ENCODE measurements at places on chromosomes 6 and 20.

DNA sequence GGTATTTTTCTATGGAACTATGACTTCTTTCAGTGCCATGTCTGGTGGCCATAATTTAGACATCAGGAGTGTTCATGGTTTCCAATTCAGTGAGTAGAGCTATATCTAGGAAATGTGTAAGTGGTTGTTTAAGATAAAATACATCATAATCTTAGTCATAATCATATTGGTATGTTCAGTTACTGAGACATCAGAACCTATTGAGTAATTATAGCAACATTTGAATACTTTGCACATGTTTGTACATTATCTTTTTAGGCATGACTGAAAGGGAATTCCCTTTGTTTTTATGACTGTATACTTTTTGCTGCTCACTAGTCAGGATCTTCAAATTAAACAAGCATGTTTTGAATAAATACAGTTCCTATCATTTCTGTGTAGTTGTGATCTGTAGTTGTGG lies 64.0 kb downstream of the STXBP5 start:
- no peak for DNase-seq

DNA sequence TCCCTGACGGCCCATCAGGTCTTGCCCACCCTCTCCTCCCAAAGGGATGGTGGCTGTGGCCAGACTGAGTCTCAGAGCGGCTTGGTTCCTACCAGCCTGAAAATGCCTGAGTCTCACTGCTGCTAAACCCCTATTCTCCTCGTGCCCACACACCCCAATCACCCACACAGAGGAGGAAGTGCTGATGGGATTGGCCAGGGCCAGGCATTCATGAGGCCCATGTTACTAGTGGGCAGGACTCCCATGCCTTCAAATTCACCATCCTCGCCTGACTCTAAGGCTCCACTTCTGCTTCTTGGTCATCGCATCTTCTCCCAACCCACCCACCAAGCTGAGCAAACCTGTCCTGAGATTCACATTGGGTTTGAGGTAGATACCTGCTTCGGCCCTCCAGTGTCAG lies 80.1 kb upstream of the CST7 start:
- no peak for DNase-seq

- DNase-seq = no peak
Observed at GRCh38 chr20:1940581-1940980, 45.4 kb downstream of the SIRPA start.

DNA sequence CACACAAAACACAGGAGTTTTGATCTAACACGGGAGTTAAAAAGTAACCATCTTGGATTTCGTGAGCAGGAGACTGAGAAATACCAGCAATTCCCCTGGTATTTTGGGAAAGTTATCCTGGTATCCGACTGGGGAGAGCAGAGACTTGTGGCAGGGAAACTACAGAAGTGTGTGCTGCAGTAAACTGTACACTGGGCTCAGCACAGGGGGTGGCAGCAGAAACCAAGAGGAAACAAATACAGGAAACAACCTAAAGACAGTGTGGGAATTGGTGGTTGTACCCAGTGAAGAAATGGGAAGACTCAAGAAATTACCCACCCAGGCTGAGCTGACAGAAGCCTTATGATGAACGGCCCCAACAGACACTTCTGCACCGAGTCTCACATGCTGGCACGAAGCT lies 109.8 kb downstream of the CHD6 start:
- DNase-seq = no peak

GRCh38 chr6:146985111-146985510 lies 219.1 kb upstream of the STXBP5 start:
- no peak for DNase-seq

DNA sequence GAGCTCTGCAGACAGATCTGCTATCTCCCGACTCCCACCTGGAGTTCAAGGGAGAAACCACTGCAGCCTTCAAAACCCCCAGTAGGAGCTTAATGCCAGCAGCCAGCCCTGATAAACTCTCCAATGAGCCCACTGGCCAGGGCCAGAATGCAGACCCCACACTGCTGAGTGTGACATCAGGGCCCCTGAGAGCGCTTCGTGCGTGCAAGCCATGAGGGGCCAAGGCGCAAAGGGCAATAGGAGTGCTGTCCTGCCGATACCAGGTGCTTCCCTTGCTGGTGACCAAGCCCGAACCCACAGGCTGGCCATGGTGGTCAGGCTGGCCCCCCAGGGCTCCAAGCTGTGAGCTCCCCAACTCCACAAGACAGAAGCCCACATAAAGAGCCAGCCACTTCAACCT lies 33.2 kb upstream of the CST7 start:
- no peak for DNase-seq

- DNase-seq = no peak
Observed at GRCh38 chr20:7571521-7572055, 368.7 kb downstream of the HAO1 start.

DNA sequence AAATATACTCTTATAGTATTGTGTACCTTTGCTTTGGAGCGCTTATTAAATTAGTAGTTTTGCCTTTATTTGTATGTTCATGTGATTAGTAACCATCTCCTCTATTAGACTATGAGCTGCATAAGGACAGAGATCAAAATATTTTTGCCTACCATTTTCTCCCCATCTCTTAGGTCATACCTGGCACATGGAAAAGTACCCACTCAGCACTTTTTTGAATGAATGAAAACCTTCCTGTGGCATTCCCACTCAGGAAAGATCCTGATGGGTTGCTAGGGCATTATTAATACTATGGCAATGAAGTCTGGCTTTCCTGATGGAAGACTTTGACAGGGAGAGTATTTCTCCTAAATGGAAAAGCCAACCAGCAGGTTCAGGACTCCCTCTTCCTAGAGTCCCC lies 20.3 kb upstream of the CHD6 start:
- DNase-seq = no peak

DNA sequence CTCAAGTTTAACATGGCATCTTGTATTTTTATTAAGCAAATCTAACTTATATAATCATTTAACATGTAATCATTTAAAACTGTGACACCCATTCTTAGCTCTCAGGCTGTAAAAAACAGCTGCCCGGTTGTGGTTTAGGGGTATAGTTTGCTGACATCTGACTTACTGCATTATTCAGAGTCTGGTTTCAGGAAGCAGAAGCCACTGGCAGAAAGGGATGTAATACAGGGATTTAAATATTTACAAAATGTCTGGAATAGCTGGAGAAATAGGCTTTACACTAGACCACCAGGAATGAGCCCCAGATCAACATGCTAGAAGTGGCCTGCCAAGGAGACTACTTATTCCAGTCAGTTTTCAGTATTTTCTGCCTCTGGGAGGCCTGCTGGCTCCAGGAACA lies 421.1 kb downstream of the CD109 start:
- DNase-seq = no peak

- DNase-seq = no peak
Observed at GRCh38 chr6:136737871-136738691, 54.2 kb downstream of the MAP3K5 start.

GRCh38 chr6:165092881-165093595 lies 216.4 kb downstream of the C6orf118 start:
- no peak for DNase-seq

DNA sequence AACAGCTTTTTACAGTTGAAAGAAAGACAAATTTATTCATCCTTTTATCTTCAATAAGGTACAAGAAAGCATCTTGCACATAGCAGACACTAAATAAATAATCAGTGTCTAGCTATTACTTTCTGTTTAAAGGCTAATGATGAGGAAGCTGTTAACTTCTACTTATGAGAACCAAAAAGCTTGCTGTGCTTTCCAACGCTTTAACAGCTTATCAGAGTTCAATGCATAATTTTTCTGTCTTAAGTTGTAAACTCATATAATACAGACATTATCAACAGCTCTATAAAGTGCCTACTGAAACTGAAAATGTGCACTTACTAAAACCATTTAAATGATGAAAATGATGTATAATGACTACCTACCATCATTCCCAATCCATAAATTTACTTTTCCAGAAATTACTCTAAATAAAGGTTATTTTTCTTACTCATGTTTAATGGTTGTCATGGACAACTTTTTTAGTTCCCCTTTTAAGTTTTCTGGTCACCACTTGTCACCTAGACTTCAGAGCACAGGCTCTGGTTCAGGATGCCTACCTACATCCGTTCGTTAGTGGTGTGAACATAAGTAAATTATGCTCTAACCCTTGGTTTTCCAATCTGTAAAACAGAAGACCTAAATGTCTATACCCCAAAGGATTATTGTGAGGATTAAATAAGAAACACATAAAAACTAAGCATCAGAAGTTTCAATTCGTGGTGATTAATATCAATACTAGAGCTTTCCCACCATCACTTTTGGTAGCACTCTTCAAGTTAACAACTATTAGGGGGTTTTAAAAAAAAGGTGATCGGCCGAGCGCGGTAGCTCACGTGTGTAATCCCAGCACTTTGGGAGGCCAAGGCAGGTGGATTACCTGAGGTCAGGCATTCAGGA lies 8.0 kb downstream of the PNISR start:
- DNase-seq = no peak

DNA sequence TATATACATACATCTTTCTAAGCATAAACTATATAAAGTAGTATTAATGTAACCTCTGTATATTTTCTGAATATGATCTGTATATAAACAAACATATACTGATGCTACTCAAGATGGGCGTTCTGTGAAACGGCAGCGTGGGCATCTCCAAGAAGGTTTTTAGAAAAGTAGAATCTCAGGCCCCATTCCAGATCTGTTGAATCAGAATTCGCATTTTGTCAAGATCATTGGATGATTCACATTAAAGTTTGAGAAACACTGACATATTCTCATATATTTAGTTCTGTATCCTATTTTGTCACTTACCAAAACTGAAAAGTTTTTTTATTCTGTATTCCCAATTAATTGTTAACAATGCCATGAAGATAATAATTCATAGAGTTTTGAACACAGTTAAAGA lies 5.5 kb downstream of the C6orf141 start:
- DNase-seq = no peak

DNA sequence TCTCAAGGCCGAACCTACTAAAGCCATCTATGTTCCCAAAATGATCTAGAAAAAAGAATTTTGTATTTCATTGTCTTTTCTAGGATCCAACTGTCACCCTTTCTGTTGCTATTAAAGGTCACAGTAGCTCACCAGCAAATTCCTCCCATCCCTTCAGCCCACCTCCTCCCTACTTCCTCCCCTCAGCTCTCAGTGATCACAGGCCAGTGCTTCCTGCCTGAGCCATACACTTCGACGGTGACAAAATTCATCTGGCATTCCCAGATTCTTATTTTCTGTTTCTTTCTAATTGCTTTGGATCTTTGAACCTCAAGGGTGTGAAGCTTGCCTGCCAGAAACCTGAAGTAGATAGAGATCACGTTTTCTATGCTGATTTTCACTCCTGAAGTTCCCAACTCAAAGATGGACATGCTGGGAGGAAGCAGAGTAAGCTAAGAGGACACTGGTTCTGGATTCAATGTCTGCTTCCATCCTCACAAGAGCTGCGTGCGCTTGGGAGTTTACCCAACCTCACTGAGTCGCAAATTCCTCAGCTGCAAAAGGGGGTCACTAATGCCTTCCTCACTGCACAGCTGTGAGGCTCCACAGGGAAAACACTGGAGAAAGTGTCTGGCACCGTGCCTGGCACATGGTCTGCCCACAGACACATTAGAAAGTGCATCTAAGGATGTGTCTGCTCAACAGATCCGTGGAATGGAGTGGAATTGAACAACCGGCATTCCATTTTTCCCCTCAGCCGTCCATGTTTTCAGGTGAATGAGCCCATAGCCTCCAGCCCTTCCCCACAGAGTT lies 34.5 kb downstream of the MDGA1 start:
- no peak for DNase-seq

GRCh38 chr6:46790355-46790874 lies 2.8 kb upstream of the MEP1A start:
- DNase-seq = no peak

- no peak for DNase-seq
Observed at GRCh38 chr6:83431545-83432155, 799 bp upstream of the ME1 start.

GRCh38 chr6:126091466-126091865 lies 105.1 kb downstream of the TRMT11 start:
- no peak for DNase-seq

DNA sequence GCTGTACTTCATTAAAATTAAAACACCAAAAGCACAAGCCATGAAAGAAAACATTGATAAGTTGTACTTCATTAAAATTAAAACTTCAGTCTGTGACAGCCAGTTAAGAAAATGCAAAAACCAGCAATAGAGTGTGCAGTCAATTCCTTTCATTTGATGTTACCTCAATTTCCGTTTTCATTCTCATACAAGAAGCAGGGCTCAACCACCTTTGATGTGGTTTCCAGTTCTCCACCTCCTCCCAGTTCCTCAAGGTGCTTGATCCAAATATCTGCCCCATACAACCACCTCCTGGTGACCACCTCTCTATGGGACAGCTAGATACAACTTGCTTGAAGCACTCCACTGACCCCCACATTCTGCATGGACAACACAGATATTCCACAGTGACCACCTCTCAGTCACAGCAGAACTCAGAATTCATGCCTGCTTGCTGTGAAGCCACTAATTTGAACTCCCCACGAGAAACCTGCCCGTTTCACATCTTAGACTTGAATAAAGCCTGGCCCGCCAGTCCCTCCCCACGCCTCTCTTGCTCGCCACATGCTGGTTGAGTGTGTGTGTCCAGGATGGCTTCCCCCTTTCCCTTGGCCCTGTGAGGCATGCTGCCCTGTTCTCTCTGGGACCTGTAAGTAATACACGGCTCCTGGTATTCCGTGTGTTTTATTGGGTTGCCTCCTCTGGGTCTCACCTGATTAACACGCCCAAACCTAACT lies 66.1 kb downstream of the FAM50B start:
- no peak for DNase-seq

DNA sequence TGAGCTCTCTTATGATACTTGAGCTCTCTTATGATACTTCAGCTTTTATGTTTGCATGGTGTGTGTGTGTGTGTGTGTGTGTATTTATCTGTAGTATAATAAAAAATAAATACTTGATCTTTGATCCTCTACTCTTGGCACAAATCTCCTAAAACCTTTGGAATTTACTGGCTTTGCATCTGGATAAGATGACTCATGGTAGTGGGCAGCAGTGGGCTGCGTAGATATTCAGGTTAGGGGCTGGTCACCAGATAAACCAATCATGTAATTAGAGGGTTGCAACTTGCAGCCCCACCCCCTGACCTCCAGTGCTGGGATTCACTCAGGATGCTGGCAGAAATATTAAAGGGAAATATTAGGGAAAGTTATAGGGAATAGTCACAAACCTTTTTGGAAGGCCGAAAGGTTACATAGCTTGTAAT lies 151.9 kb upstream of the COL21A1 start:
- DNase-seq = no peak

DNA sequence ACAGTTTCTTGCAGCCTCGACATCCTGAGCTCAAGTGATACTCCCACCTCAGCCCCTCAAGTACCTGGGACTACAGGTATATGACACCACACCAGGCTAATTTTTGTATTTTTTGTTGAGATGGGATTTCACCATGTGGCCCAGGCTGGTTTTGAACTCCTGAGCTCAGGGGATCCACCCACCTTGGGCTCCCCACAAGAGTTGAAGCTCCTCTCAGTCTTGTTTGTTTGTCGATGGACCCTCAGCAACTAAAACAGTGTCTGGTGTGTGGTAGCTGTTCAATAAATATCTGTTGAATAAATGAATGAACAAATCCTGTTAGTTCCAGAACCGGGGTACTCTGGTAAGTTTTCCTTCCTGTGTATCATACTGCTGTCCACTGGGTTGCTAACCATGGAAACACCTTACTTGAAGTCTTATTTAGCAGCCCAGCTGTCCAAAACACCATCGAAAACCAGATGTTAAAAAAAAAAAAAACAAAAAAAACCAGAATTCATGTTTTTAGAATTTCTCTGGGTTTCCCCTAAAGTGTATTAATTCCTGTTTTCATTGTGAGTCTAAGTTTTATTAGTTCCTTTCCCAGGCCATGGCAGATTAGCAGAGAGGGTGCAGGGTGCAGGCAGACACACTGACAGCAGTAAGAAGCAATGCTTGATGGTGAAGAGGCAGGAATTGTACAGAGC lies 7.8 kb upstream of the EZR start:
- no peak for DNase-seq

GRCh38 chr6:21341910-21342309 lies 251.6 kb upstream of the SOX4 start:
- DNase-seq = no peak

Measured in WERI-Rb-1 (cell line).